ENCODE measurements at places on chromosomes 3 and 15. TPM values are rescaled to one million over a fixed set of nuclear protein-coding genes. Genes with fewer than 3 reads are reported as not detected.

GRCh38 chr3:11703146-11703545 lies 59.4 kb upstream of the VGLL4 start:
- no peak for DNase-seq

DNA sequence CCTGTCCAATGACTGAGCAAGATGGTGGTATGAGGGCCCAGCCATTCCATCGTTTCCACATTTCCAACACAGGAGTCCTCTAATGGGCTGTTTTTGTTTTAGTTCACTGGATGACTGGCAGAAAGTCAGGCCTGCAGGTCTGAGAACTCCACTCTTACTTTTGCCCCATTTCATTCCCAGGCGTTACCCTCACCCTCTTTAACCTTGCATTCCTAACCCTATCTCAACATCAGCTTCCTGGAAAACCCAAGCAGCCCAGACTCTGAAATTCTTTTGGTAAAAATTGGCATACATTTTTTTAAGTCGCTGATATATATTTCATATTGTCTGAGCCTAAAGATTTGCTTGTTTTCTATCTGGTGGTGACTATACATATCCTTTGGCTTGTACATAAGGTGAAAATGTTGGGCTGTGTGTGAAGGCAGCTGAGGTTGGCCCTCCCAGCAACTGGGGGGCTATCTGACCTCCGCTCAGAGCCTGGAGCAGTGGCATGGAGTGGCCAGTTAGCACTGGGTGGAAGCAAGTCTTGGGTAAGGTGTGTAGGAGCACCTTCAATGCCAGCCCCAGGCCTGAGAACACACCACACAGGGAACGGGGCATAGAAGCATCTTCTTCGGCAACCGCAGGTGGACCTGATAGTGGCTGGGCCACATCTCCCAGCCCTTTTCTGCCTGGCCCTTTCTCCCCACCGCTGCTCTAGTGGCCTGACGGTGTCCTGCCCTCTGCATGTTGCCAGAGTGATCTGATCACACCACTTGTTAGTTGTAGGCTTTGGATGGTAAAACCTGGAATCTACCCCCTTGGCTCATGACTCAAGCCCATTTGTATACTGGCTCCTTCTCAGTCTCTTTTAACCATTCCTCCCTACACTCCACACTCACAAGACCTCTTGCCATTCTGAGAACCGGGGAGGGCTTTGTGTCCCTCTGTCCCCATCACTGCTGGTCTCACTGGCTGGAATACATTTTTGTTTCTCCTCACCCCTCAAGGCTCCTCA lies 50.0 kb downstream of the AMOTL2 start:
- no peak for DNase-seq

- DNase-seq: no peak
Measured at GRCh38 chr3:159187232-159187631, 385.4 kb downstream of the MFSD1 start.

The CPNE9 gene
- 0.15 TPM for polyA plus RNA-seq
